Head of caudate nucleus (tissue), 42 donors: ENCODE measurements at places on chromosomes 4 and X.

DNA sequence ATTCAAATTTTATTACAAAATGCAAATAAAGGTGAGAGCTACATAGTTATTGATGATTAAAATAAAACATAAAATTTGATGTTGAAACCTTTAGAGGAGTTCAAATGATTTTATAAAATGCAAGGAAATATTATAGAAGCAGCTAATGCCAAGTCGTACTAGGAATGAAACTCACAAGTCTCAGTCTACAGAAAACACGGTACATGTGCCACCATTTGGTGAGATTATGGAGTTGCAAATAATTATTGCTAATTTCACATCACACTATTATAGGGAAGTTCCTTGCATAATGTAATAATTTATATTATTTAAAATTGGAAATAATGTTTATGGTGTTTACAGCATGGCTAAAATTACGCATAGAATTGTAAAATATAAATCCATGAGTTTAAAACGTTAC, 1601.7 kb upstream of the TENM3 start:
- no peak for DNase-seq

DNA sequence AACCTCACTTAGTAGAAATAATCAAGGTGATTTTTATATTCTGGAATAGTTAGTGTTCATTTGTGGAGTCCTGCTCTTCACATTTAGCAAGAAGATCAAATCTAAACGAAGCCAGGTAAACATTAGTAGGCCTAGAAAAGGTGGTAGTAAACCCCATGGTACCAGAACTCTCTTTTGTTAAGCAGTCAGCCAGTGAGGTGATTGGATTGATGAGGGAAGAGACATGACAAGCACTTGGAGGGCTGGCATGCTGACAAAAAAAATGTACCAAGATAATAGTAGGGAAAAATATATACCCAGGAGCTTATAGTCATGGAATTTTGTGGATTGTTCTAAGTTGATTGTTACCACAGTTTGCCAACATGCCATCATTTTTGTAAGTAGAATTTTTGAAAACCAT, 163.8 kb downstream of the BANK1 start:
- no peak for DNase-seq

- DNase-seq, result no peak
These were observed 193.4 kb upstream of the GPR101 start for GRCh38 chrX:137227151-137227550.

- DNase-seq, result no peak
These were observed 2.3 kb downstream of the SH3TC1 start for GRCh38 chr4:8201321-8201781.

- DNase-seq, result no peak
These were observed 50.4 kb downstream of the MGARP start for GRCh38 chr4:139229534-139230039.

GRCh38 chrX:110311437-110312230, 6.3 kb downstream of the AMMECR1 start:
- DNase-seq, result no peak

DNA sequence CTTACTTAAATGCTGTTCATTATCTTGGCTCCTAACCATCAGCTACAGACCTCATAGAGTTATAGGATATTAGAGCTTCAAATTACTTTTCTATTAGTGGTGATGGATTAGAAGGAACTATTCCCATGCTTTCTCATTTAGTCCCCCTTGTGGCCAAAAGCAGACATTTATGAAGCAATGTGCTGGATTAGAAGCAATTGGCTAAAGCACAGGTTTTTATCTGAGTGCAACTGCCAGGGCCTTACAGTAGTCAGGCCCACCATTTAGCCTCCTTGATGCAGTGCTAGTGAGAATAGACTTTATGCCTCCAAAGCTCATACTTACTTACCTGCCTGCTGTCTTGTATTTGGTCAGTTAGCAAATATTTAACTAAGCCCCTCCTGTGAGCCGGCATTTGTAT, 93.0 kb downstream of the TSPAN7 start:
- peak; percentile 28 for DNase-seq

GRCh38 chrX:43386875-43387274, 269.2 kb upstream of the MAOA start:
- DNase-seq, result no peak
